Esophagus squamous epithelium (tissue), 5 donors: ENCODE measurements at places on chromosomes 1 and 21.

- no peak for DNase-seq
Measured at GRCh38 chr1:58539553-58539952, 7.0 kb downstream of the OMA1 start.

GRCh38 chr1:82515650-82516049 is 714.9 kb downstream of the ADGRL2 start:
- no peak for DNase-seq

GRCh38 chr1:7640920-7641585 is 130.0 kb upstream of the VAMP3 start:
- no peak for DNase-seq

DNA sequence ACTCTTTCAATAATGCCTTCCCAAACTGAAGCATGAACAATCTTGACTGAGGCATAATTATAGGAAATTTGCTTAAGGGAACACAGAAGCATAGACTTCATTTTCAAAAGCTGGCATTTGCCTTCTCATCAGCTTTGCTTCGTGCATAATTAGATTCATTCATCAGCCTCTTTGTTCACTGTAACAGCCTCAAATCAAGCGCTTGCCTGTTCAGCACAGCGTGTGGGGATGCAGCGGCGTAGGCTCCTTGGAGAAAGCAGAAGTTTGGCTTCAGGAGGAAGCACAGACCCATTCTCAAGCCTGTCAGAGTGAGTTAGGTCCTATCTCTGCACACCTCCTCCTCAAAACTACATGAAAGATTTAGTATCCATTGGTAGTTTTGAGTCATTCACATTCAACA is 246.4 kb upstream of the MAP1LC3C start:
- DNase-seq, result no peak
